ENCODE measurements at places on chromosomes 7 and 10.

DNA sequence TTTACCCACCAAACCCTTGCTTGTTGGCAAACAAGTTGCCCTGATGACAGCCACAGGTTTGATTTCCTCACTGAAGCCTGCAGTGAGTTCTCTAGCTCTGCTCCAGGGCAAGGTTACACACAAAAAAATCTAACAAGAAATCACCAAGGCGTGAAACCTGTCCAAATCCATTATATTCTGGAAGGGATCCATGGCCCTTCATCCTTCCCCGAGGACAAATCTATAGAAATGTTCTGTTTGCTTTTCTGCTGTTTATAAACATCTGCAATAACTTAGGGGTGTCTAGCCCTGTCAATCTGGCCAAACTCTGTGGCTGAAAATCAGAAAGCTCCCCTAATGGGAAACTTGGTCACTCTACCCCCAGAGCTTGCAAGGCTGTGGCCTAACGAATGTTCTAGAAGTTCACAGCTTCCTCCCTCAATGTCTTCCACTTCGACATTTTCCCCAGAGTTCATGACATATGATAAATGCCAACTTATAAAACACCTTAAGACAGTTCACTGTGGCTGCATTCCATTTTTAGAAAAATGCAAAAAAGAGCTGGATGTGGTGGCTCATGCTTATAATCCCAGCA is 164.5 kb downstream of the PRPF18 start:
- DNase-seq: no peak

DNA sequence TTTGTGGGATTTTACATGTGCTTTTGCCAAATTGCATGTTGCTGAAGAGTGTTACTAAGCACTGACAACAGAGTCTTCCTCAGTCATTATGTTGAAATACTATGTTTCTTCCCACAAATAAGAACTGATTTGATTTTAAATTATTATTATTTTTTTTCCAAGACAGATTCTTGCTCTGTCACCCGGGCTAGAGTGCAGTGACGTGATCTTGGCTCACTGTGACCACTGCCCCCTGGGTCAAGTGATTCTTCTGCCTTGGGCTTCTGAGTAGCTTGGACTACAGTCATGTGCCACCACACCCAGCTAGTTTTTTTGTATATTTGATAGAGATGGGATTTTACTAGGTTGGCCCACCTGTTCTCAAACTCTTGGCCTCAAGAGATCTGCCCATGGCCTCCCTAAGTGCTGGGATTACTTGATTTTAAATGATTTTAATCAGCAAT is 42.3 kb downstream of the MINPP1 start:
- DNase-seq: no peak

- peak; percentile 50 for DNase-seq
These were observed 5.1 kb upstream of the AKR1E2 start for GRCh38 chr10:4820804-4821401.

DNA sequence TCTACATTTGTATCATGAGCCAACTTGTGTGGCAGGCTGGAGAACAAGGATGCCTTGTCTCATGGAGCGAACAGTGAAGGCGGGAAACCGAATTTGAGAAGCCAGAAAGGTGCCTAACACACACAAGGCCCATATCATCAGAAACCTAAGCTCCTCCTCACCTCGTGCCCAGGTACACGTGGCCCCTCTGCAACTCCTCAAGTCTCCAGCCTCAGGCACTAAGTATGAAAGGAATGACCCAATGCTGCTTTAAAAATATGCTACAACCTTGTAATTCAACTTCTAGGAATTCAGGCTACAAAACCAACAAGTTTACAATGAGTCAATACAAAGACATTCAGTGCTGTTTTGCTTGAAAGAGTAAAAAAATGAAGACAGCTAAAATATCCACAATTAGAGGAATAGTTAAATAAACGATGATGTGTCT is 95.7 kb downstream of the CDK6 start:
- DNase-seq: no peak

GRCh38 chr7:140593672-140593982 is 47.0 kb downstream of the DENND2A start:
- no peak for DNase-seq

DNA sequence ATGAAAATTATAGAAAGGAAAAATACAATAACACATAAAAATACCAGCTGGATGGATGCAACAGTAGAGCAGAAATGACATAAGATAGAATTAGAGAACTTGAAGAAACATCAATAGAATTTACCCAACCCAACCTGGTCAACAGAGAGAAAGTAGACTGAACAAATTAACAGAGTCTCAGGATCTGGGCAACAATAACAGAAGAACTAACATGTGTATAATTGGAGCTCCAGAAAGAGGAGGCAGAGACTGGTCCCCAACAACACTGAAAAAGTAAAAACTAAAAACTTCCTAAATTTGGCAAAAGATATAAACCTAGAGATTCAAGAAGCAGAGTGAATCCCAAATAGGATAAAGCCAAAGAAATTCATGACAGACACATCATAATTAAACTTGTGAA is 458.8 kb downstream of the RPS24 start:
- DNase-seq: no peak

DNA sequence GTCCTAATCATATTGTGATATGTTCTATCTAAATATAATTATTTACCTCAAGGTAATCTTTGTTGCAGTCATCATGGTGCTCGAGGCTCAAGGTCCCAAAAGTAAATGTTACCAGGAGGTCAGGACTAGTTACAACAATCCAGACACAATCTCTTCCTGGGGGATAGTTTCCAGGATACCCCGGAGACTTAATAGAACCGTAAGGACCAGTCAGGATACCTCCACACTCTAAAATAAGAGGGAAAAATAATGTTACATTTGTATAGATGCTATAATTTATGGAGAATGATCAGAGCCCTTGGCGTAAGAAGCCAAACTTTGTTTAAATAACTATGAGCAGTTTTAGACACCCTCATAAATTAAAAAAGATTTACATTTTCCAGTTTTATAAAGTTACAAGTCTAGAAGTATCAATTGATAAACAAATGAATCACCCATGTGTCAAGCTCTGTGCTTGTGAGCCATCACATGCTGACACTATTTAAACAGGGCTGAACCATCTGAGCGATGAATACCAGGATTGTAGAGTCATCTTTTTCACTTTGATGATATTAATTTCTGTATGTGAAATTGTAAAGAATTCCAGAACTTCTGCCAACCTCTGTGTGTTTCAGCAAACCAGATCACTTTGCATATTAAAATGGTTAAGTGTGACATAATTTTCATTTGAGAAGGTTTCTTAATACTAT is 41.3 kb downstream of the CUBN start:
- DNase-seq: peak; percentile 38

- DNase-seq: no peak
These were observed 526 bp downstream of the ZNF248 start for GRCh38 chr10:37856881-37857286.

GRCh38 chr7:95933618-95934017 is 161.3 kb downstream of the DYNC1I1 start:
- no peak for DNase-seq

DNA sequence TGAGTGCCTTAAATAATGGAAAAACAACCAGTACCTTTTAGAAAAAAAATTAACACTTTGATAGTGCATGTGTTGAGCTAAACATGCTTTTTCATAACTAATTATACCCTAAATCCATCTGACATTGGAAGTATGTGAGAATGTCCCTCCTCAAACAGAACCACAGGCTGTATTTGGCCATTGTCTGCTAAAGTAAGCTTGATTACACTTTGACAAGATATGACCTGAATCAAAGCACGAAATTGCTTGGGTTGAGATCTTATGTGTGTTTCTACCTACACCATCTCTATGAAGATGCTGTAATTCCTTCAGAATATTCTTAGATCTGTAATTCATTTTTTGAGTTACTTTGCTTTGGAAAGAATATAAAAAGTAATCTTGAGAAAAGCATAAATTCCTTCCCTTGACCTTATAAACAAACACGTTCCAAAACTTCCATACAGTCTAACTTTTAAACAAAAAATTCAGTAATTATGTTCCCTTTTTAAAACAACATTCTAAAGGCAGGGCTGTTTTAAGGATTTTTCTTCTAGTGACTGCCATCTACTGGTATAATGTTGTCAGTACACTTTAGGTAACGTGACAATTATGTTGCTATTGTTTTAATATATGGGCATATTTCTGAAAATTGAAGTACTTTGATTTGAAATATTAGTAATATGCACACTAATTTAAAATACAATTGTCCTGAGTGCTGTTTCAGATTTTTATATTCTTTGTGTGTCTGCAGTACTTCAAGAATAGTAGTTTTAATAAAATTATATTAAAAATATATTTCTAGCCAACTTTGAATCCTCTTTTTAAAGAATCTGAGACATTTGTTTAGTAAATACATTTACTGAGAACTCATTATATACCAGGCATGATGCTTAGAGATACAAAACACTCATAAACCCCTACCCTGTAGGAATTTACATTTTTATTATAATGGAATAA is 20.9 kb downstream of the CD36 start:
- DNase-seq: peak; percentile 64

DNA sequence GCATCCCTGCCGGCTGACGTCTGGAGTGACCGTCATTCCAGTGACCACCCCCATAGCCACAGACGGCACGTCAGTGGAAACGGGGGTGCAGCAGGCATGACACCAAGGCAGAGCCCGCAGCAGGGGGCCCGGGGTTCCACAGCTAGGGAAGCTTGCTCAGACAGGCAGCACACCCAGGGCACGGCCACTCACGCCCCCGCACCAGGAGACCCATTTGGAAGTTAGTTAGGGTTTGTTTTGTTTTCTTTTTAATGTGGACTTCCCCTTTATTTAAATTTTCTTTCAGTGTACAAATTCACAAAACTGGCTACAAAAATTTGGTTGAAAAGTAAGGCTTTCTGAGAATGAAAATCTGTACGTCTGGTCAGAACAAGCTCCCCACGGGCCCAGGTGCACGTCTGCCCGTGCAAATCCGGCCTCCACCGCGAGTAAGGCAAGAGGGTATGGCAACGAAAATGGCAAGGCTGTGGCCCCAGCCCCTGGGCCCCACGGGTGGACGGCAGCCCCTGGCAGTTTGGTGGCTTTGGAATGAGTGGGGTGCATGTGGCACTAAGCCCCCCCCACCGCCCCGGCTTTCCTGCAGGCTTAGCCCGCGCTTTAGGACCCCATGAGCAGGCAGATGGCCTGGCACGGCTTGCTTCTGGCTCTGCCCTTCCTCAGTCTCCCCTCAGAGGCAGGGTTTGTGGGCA is 124.2 kb downstream of the FAM53B start:
- DNase-seq: no peak

GRCh38 chr7:1889556-1890181 is 219.6 kb downstream of the ELFN1 start:
- DNase-seq: no peak

DNA sequence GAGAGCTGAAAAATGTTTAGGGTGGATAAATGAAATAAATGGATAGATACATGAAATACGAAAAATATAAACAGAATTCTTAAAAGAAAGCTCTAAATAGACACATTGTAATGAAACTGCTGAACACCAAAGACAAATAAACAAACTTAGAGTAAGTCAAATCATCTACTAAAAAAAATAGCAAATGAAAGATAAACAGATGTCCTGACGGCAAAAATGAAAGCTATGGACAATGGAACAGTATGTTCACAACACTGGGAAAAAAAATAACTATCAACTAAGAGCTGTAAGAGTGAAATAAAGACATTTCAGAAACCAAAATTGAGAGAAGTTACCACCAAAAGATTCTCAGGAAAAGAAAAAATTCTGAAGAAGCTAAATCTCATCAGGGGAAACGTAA is 106.1 kb downstream of the SGMS1 start:
- DNase-seq: no peak

GRCh38 chr10:43685744-43686143 is 37.1 kb upstream of the ZNF32 start:
- DNase-seq: no peak

DNA sequence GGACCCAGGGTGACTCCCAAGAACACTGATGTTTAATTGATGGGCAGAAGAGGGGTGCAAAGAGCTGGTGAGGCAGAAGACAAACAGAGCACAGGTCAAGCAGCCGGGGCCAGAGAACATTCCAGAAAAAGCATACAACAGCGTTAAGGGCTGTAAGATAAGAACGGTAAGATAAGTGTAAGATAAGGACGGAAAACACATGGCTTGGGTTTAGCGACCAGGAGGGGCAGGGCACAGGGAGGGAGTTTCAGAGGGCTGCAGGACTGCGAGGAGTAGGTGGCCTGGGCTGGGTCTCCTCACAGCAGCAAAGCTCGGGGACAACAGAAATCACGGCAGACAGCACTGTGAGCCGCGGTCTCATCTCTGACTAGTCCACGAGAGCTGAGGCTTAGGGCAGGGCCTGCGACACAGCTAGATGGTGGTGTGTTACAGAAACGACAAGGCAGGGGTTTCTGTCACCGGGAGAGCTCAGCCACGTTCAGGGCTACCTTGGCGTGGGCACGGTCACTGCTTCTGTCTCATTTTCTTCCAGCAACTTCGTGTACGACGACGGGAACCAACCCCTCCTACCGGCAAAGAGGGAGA is 24.6 kb downstream of the BRI3 start:
- no peak for DNase-seq

- DNase-seq: no peak
These were observed 118.9 kb downstream of the ITIH5 start for GRCh38 chr10:7547829-7548228.

- no peak for DNase-seq
These were observed 78.9 kb downstream of the MKI67 start for GRCh38 chr10:128047351-128047750.

DNA sequence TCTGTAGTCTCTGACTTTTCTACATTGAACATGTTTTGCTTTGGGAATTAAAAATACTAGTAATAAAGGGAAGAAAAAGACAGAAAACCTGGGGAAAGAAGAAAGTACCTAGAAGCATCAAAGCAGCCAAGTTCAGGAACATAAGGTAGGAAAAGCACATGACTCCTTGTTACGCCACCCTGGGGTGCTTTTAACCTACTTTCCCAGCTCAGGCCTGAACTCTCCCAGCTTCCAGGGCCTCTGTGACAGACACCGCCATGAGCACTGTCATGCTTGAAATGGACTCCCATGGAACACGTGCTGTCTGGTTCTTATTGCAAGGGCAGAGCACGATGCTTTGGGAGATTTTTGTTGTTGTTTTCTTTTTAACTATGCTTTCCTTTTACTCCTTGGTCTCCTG is 11.4 kb downstream of the ACTR1A start:
- no peak for DNase-seq

DNA sequence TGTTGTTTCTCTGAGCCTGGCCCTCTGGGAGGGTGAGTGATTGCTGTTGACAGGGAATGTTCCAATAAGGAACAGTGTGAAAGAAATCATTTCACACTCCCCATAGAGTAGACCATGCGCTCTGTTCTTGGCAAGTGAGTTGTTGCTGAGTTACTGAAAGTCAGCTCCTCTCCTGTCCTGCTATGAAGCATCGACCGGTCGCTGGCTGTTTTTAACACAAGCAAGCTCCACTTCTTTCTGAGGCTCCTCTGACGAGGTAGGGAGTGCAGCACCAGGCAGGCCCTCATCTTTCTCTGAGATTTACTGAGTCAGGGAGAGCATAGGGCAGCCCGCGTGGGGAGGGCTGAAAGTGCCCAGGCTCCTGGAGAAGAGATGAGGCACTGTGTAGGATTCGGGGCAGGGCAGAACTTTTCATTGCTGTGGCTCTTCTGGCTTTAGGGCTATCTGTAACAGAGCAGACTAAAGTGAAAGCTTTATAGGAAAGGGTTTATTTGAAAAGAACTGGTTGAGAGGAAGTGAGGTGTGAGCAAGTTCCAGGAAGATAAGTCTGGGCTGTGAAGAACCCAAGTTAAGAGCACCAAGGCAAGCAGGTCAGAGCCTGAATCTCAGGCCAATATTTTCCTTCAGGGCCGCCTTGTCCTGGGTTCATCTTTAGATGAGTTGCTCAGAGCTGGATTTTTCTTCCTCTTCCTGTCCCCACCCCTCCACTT is 332.2 kb downstream of the CCSER2 start:
- no peak for DNase-seq
